Kidney tubule cell (primary cell): ENCODE measurements at places on chromosomes 7 and 10.

DNA sequence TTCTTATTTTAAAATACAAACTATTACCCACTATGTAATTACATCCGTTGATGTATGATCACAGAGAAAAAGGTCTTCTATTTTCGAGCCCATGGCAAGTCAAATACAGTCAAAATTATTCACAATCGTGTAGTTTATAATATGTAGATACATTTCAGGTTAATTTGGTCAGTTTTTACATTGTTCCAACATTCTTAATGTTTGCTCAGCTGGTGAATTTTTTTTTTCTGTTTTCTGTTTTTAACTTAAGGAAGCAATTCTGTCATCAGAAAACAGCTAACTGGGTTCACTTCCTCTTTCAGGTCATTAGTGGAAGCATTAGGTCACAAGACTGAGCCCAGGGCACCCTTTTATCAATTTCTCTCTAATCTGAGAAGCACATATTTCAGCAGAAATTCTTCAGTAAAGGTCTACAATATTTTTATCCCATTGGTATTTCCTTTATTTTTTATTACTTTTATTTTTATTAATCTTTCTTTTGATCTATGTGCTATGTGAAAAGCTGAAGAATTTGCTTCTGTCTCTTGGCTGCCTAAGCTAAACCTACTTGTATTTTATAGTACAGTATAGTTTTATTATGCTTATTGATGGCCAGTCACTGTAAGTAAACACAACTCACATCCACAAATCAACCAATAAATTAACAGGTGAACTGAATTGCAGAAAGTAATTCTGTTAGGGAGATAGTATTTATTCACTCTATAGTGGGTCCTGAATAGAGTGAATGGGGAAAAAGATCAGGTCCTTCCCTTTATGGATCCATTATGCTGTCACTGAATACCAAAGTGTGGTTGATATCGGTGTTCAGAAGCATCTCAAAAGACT is 84.6 kb downstream of the ICA1 start:
- no peak for DNase-seq

DNA sequence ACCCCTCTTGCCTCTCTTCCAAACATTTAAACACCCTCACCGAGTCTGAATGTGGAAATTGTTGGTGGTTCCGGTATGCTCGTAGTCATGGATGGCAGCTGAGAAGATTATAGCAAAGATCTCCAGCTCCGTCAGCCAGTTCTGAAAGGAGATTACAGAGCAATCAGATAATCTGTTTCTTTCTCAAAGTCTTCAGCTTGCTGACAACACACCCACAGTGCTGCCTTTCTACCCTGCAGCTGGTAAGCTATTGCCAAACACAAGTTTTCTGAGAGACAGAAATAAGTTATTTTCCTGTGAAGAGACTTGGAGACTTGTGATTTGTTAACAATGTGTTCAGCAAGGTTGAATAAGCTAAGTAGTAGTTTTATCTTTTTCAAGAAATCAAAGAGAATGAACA is 163.6 kb downstream of the PPP1R17 start:
- DNase-seq: no peak

- DNase-seq: no peak
These were observed 89.5 kb downstream of the ALOX5 start for GRCh38 chr10:45463244-45464116.

GRCh38 chr10:60846173-60846572 is 67.9 kb downstream of the CDK1 start:
- DNase-seq: peak; percentile 64

GRCh38 chr7:106947244-106947728 is 82.2 kb downstream of the PIK3CG start:
- DNase-seq: peak; percentile 70

- no peak for DNase-seq
These were observed 28.1 kb downstream of the UBN2 start for GRCh38 chr7:139259142-139259541.

DNA sequence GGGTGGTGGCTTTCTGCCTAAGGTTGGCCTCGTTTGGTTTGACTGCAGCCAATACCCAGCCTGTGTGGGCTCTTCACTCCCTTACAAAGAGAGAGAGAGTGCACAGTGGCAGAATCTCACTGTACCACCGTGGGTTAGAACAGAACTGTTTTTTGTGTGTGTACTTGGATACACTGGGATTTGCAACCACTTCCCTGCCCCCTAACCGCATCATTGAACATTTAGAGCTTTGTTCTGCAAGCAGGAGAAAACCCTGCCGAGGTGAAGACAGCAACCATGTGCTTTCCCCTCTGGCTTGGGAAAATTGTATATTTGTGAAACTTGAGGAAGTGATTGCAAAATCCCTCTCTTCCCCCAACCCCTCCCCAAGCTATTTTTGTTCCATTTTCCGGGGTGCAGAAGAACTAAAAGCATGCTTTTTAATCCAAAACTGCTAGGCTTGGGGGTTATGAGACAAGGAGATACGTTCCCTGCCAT is 201.2 kb downstream of the TCF7L2 start:
- DNase-seq: no peak

- DNase-seq: no peak
These were observed 1.1 kb upstream of the PRLHR start for GRCh38 chr10:118596426-118597124.

- DNase-seq: peak; percentile 65
These were observed 41.9 kb upstream of the PRKAR1B start for GRCh38 chr7:768881-769504.

DNA sequence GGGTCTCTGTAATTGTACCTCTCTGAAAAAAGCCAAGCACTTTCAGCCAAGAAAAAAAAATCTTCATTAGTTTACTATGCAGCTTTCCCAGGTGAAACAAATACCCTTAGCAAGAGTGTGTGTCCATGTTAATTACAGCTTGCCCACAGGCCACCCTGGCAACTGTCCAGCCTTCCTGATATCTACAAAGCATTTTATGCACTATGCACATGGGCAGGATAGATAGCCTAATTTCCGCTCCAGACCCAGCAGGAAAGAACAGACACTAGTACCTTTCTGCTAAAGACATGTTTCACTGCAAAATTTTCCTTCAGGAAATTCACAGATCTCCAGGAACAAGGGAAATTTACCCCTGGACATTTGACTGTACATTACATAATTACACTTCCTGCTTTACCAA is 24.4 kb downstream of the CACNA2D1 start:
- DNase-seq: no peak

DNA sequence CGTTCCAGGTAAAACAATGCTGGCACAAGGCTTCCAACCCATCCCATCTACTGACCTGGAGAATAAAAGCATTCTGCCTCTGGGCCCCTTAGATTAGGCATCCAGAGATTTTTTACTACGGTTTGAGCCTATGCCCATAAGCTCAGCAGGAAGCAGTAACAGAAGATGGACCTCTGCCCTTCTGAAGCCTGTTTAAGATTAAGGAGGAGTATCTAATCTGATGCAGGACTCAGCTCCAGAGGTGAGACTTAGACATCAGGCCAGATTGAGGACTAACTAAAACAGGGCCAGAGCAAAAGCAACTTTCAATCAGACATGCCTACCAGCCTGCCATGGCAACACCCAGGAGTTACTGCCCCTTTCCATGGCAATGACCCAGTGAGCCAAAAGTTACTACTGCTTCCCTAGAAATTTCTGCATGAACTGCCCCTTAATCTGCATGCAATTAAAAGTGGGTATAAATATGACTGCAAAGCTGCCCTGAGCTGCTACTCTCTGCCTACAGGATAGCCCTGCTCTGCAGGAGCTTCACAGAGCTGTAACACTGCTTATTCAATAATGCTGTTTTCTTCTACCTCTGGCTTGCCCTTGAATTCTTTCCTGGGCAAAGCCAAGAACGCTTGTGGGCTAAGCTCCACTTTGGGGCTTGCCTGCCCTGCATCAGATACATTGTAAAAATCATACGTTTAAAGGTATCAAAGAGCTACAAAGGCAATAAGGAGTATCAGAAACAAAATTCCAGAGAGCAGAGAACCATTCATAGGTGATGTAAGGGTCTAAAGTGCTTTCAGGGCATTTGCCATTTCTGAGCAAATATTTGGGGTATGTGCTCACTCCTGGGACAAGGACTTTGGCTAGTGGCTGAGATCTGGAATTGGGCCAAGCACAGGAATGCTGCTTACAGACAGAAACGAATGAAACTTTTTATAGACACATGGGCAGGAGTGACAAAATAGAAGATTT is 25.0 kb upstream of the CNNM1 start:
- peak; percentile 59 for DNase-seq

DNA sequence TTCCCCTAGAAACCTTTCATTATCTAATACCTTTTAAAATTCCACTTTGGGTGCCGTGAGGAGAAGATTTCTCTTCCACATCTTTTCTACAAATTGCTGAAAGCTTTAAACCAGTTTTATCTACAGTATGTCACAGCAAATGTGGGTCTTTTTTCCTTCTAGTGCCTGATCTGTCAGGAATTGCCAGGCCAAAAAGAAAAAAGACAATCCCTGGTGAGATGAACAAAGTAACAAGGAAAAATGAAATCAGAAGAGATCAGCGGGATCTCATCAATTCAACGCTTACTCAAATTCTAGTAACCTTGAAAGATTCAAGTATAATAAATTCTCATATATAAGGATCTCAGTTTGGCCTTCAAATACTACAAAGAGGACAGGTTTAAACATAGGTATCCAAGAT is 449.5 kb downstream of the CALN1 start:
- DNase-seq: no peak

DNA sequence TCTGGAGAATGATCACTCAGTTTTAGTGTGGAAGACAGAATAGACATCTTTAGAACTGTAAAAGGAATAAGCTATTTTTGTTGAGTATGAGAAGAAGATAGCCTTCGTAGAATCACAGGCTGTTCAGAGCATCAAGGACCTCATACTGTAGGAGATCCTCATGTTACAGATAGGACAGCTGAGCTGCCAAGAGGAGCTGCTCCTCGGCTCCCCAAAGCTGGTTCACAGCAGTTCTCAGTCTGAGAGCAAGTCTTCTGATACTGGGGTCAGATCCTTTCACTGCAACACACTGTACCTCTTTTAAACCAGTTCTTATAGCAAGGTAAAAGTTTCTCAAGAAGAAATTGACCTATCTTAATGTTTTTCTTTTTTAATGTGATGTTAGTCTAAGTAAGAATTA is 17.1 kb downstream of the CCNY start:
- no peak for DNase-seq

DNA sequence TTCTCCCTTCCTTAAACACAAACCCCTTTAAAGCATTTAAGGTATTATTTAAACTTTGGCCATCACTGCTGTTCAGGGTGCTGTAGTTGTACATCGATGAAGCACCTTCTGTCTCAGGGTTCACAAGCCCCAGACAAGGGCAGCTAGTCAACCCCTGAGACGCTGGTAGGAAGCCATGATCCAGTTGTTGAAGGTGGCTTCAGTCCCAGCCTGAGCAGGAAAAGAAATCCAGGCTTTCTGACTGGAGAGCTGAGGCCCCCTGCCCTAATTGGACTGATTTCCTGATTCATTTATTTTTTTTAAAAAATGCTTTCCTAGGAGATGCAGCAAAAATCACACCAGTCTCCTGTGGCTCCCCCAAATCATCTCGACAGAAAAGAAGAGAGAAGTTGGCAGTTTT is 15.8 kb downstream of the CPA1 start:
- no peak for DNase-seq

- no peak for DNase-seq
These were observed 12.6 kb downstream of the MYPN start for GRCh38 chr10:68121852-68122251.

DNA sequence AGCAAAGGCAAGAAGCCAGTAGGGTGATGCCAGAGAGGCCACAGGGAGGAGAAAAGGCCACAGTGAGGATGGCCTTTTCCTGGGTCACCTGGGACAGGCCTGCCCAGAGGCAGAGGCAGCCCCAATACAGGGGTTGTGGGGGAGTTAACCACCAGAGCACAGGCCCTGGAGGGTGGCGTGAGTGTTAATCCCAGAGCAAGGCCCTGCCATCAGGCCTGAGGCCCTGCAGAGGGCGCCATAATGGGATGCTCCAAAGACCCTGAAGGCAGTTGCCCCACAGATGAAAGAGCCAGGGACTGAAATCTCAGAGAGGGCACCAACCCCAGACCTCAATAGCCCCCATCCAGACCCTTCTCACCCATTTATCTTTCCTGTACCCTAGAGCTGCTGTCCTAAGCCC is 23.9 kb downstream of the SLC13A4 start:
- DNase-seq: no peak

DNA sequence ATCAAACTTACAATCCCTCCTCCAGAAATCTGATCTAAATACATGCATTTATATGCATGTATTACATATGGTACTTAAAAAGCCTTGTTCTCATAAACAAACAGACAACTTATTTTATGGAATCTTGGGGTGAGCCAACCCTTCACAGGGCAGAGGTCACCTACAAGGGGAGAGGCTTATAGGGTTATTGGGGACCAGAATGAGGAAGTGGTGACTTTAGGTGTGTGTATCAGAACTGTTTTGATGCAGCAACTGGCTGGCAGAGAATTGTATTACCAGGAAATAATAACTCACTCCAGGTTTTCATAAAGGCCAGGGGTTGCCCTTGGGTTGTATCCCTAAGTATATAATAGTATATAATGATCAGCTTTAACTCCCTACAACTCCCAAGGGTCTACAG is 91.1 kb downstream of the SVIL start:
- no peak for DNase-seq

DNA sequence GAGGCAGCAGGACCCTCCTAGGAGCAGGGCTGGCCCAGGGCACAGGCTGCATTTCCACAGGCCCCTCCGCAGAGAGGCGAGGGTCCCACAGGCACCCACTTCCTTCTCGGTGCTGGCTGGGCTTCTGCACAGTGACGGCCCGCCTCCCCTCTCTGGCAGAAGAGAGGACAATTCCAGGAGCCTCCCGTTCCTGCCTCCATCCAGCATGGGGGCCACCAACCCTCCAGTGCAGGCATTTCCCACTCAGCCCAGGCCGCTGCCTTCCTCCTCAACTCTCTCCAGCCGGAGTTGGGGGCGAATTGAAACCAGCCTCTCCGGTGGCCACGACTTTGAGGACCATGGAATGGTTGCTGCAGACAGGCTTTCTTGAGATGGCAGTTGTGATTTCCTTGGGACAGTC is 125.0 kb upstream of the PPP2R2D start:
- DNase-seq: no peak

DNA sequence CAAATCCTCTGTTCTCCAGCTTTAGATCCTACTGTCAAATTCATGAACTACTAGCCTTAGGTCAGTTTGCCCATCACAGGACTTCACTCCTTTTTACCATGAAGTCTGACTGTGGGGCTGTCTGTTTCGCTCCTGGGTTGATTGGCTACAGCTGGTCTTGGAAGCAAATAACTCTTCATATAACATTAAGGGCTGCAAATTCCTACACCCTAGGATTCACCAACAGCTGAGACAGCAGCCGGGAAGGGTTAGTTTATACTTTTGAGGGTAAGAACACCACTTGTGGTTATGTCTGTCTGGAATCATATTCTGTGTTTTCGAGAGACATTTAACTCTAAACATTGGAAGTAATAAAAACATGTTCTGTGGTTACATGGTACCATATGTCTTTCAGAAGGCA is 55.9 kb upstream of the KIAA1217 start:
- DNase-seq: no peak

DNA sequence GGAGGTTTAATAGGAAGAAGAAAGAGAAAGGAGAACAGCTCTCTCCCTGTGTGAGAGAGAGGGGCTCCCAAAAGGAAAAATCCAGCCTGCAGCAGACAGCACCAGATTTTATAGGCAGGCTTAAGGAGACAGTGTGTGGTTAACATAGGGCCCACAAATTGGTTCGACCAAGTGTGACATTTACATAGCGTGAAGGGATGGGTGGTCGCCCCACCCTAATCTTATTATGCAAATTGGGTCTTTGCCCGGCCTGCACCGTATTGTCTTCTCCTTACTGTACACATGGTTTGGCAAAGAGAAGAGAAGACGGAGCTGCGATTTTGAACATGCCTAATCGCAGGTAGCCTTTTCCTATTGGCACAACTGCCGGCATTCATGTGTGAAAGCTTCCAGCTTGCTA is 756.3 kb downstream of the NXPH1 start:
- no peak for DNase-seq
